ENCODE measurements at places on chromosomes 3 and 15. TPM values are rescaled to one million over a fixed set of nuclear protein-coding genes. Genes with fewer than 3 reads are reported as not detected.

Gene GTF2A2
- 20.7 TPM for total RNA-seq

Gene TIGIT
- total RNA-seq = not detected

Gene COX5A
- total RNA-seq = 47.9 TPM

Gene LIPH
- under 0.01 TPM for total RNA-seq

Gene FBXW12
- total RNA-seq = under 0.01 TPM

Gene ARL13B
- total RNA-seq = 4.8 TPM

Gene FAM81A
- 0.27 TPM for total RNA-seq

Gene DNAH12
- total RNA-seq = under 0.01 TPM

Gene GPR15
- total RNA-seq = not detected

Gene GP5
- 0.27 TPM for total RNA-seq

Gene PPP1R14D
- not detected for total RNA-seq

Gene TNNC1
- total RNA-seq = 0.54 TPM

Gene DIS3L
- 21.3 TPM for total RNA-seq

Gene DGKG
- 6.2 TPM for total RNA-seq

DNA sequence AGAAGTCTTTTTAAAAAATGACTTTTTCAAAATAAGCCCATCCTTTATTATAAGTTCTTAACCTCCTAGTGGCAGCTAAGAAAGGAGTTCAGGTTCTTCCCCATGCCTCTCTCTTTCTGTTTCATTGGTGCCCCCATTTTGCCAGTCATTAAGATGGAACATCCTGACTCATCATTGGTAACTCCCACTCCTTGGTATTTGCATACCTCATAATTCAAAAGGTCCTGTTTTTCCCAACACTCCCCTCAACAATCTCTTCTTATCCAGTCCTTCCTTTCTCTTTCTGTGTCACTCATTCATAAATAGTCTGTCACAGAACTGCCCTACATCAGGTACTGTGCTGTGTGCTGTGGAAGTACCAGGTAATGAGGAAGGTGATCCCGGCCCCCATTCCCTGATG, 394.0 kb downstream of the FOXP1 start:
- no peak for DNase-seq

DNA sequence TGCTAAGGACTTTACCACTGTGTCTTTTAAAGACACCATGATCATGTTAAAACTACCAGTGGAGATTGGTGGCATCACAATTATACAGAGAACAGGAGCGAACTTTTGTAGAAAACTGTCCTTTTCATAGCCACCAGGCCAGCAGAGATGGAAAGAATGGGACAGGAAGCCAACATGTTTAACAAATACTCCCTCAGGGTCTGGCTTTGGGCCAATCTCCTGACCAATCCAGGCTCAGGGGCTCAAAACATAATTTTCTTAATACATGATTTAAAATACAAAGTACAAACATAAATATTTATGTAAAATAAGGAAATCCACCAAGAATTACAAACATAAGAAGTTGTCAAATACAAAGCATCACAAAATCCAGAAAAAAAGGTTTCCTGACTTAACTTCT, 266.0 kb downstream of the VPS13C start:
- DNase-seq = no peak

GRCh38 chr3:23664459-23664858, 141.3 kb upstream of the UBE2E1 start:
- DNase-seq = no peak

DNA sequence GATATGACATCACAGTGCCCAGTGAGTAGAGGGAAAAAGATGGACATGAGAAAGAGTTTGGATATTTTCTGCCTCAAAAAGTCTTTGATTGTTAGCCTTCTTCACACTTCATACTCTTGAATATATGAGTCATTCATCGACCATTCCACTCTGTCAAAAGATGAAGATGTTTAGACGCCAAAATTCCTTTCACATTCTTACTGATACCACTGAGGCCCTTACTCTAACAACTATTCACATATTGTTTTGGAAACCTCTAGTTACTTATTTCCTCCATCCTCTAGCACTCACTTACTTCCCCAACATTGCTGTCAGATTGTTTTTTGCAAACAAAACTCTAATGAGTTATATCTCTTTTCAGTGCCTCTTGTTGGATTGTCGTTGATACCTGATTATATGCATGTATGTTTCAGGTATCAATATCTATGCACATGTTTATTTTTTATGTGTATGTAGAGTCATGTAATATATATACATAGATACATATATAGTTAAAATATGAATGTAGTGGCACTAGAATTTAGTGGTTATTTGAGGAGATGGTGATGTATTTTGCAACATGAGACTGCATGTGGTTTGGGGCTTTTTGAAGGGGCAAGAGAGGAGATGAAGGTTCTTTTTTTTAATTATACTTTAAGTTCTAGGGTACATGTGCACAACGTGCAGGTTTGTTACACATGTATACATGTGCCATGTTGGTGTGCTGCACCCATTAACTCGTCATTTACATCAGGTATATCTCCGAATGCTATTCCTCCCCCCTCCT, 40.0 kb upstream of the OR5H6 start:
- no peak for DNase-seq

DNA sequence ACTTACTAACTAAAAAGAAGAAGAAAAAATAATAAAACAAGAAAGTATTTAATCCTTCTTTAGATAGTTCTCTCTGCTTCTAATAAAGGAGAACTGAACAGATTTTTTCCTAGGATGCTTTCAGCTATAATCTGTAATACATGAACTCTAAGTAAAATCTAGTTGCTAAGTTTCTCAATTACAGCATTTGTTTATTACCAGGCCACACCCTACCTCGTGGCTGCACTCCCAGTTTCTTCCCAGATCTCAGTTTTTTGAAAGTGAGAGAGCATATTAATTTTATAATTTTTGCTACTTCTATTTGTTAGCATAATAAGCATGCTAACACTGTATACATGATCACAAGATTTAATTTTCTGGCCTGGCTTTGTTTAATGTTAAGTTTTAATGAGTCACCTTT, 258.3 kb downstream of the IL5RA start:
- DNase-seq = no peak

- no peak for DNase-seq
Measured at GRCh38 chr3:26655231-26655630, 32.7 kb downstream of the LRRC3B start.

GRCh38 chr3:176798680-176799079, 398.6 kb downstream of the TBL1XR1 start:
- no peak for DNase-seq

DNA sequence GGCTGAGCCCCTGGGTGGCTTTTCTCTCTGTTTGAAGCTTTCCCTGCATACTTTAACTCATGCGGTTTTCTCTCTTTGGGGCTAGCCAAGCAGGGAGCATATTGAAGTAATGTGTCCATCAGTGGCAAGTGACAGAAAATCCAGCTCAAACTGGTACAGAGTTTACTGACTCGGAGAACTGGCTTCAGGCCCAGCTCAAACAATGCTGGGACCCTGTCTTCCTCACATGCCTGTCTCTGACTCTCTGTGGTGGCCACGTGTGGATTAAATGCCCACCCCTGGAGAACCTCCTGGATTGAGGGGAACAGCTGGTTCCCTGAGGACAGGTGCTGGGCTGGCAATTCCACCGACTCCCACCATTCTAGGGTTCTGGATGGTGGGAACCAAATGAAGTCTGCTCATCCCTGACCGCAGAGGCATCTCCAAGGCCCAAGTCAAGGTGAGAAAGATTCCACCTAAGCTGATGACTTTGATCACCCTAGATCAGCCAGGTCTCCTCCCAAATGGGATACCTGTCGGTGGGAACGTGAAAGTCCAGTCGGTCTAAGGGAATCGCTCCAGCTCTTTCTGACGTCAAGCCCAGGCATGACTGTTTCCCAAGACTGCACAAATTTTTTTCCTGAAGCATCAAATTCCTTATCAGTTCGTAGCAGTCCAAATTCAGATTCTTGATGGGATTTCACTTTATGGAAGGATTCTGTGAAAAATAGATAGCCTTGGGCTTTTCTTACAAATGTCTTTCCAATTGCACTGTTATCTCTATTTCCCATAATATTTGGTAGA, 16.3 kb upstream of the HDAC11 start:
- DNase-seq = no peak

GRCh38 chr15:99138491-99138982, 33.7 kb downstream of the SYNM start:
- no peak for DNase-seq

DNA sequence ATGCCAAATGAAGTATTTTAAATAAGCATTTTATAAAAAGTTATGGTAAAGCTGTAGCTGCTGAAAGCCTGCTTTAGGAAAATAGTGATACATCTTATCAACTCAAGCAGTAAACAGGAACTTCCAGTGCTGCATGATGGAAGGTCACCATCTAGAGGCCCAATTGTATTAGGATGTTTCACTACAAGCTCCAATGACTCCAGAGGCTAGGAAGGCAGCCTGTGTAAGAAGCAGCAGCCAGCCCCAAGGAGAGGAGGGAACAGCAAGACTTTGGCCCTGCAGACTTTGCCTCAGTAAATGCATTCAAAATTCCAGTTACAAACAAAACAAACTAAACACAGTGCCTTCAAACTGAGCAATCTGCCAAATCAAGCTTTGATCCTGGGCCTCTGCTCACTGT, 32.1 kb downstream of the ILDR1 start:
- no peak for DNase-seq

DNA sequence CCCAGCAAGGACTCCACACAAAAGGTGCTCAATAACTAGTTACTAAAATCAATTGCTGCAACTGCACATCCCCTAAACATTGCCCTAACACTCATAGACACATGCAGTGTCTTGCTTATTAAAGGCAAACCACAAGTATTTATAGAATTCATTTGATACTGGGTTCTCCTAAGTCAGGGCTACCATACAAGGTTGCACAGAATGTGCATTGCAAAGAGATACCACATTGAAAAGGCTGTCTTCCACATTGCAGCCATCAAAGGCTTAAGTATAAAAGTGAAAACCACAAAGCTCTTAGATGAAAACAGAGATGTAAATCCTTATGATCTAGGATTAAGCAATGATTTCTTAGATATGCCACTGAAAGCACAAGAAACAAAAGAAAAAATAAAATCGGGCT, 33.6 kb upstream of the TOPAZ1 start:
- no peak for DNase-seq

GRCh38 chr3:48215876-48216275, 7.4 kb upstream of the CAMP start:
- no peak for DNase-seq

GRCh38 chr15:49301562-49301961, 121.5 kb upstream of the FGF7 start:
- DNase-seq = no peak

DNA sequence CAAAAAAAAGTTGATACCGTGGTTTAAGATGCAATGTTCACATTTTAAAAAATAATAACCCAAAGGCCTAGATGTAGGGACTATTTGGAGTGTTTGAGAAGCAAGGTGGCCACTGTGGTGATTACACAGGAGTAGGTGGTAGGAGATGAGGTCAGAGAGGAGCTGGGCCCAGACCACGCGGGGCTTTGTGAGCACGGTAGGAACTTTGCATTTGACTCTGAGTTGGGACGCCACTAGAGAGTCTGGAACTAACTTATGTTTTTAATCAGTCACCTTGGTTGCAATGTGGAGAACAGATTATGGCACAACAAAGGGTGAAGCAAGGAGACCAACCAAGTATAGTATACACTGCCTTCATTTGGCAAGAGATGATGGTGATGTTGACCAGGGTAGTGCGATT, 351.7 kb downstream of the MECOM start:
- DNase-seq = no peak

GRCh38 chr15:81188354-81188753, 8.3 kb upstream of the IL16 start:
- no peak for DNase-seq

DNA sequence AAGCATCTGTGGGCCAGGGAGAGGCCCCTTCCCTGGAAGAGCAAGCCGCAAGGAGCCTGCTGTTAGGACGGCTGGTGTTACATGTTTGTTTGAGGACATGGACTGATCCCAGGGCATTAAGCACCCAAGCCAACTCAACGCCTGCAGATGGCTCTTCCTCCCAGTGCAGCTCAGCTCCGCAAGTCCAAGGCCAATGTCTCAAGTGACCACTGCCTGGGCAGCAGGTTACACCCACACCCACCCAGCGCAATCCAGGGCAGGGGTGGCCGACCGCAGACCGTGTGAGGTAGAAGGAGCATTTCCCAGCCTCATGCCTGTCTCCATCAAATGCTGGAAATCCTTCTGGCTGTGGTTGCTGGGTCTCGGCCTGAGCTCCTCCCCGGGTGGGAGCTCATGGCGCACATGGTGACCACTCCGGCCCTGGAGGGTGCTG, 14.5 kb downstream of the GP5 start:
- no peak for DNase-seq

GRCh38 chr3:52518723-52519444, 14.8 kb downstream of the NT5DC2 start:
- DNase-seq = no peak

GRCh38 chr15:20351448-20351971, 190.1 kb downstream of the GOLGA6L6 start:
- no peak for DNase-seq

- no peak for DNase-seq
Measured at GRCh38 chr15:100001405-100001804, 268.2 kb upstream of the LYSMD4 start.

- no peak for DNase-seq
Measured at GRCh38 chr3:182978387-182978786, 2.0 kb downstream of the DCUN1D1 start.

DNA sequence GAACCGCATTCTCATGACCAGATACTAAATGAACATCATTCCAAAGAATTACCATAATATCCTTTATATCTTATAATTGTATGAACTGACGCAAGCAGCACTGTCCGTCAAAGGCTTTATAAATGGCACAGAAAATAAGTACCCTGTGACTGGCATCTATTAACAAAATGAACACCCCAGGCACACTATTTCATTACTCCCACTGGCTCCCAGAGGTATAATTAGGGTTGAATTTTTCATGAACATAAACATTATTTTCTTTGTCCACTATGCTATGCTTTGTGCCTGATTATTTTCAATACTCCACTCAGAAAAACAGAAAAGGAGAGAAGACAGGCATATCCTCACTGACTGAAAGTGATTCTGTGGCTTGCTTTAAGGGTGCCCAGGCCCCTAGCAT, 71.1 kb downstream of the LYZL4 start:
- no peak for DNase-seq

DNA sequence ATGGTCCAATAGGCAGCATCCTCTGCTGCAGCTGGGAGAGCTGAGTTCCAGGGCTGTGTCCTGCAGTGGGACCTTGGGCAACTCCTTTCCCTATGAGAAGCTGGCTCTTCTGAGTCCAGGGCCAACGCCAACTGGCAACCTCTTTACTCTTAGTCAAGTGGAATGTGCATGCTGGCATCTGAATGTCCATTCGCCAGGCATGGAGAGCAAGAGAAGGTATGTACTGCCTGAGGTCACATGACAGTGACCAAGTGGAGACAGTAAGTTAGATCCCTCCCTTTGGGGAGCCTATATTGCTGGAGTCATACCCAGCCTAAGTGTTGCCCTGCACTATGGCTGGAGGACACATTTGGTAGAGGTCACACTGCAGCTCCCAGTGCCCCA, 12.1 kb downstream of the HEMK1 start:
- no peak for DNase-seq

- no peak for DNase-seq
Measured at GRCh38 chr3:184687363-184688015, 24.4 kb downstream of the MAGEF1 start.

GRCh38 chr15:70633103-70633831, 130.1 kb downstream of the UACA start:
- no peak for DNase-seq

- no peak for DNase-seq
Measured at GRCh38 chr3:69567023-69567709, 172.1 kb upstream of the MITF start.

- no peak for DNase-seq
Measured at GRCh38 chr3:20380295-20380694, 194.3 kb upstream of the SGO1 start.
